ENCODE measurements at places on chromosomes 1 and 21.

DNA sequence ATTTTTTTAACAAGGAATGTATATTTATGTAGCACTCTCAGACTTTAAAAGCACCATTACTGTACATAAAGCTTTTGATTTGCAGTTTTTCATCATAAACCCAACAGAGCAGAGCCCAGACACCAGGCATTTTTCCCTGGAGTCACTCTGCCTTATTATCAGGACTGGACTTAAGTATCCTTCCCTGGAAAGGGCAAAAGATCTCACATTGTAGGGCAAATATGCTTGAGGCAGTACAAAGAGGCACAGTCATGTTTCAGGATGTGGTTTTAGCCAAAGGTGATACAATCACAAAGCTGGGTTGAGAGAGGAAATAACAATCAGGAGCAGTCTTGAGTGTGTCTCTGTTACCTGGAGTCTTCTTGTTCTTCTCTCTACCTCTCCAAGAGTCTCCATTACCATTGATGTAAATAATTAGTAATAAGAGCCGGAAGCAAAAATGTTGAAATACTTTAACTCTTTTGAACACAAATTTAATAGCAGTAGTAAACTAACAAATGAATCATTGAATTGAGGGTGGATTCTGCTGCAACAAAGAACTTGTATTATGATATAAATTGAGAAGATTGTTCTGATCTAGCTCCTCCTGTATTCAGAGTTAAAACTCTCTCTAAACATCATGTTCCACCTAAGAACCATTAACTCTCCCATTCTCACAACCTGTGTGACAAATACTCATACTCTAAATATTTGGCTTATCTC is 160.5 kb downstream of the LTN1 start:
- DNase-seq: peak; percentile 61

DNA sequence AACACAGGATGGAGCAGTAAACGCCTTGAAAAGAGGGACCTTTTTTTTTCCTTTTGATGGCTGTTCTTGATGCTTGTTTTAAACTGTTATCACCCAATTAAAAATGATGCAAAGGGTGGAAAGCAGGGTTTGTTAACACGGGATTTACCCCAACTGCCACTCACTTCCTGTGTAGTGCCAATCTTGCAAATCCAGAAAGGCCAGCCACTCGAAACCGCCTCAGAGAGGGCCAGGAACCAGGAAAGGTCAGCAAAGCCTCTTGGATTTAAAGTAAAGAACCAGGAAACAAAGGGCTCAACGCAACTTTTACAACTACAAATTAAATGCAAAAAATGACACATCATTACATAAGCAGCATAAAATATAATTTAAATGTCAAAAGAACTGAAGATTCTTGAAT is 347.4 kb downstream of the PDE4B start:
- DNase-seq: no peak

DNA sequence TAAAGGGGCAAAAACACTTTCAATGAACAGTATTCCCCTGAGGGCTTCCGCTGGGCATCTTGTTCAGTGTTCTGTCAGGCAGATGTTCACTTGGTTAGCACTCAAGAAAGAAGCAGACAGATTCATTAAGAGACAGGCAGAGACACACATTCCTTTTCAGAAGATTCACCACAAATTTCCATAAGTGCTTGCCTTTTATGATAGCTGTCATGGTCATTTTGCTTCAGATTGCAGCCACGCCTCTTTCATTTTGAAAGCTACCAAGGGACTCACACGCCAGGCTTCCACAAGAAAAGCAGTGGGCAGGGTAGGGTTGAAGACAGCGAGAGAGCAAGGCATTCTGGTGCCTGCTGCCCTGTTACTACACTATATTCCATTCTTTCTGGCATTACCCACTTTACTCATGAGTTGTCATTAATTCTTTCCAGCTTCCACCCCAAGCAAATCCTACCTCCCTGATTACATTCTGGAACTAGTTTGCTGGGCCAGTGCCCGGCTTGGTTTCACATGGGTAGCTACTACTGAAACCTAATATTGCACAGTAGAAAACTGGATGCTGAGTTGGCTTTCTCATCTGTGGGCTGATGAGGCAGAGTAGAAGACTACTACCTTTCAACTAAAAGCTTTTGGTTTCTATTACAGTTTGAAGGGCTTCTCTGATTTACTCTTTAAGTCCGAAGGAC is 91.2 kb upstream of the COL24A1 start:
- DNase-seq: peak; percentile 36

GRCh38 chr21:28439788-28440187 is 552.9 kb downstream of the LTN1 start:
- DNase-seq: no peak

GRCh38 chr21:32278103-32278502 is 746 bp downstream of the MIS18A start:
- peak; percentile 32 for DNase-seq

- no peak for DNase-seq
Measured at GRCh38 chr1:242784084-242784483, 259.6 kb upstream of the PLD5 start.

GRCh38 chr1:72271555-72272085 is 10.7 kb downstream of the NEGR1 start:
- no peak for DNase-seq

DNA sequence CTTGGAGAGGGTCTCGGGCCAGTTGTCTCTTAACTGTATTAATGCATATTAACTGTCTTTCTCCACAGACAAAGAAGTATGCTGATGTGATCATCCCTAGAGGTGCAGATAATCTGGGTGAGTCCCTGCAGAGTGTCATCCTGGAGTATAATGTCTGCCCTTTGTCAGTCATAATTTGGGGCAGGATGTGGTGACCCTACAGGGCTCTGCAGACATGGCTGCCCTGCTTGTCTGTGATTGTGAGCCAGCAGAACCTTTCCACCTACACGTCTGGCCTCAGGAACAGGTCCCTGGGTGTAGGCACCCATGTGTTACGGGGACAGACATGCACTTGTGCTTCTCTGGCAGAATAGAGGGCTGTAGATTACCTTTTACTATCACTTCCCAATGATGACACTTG is 78.4 kb downstream of the UCK2 start:
- no peak for DNase-seq

DNA sequence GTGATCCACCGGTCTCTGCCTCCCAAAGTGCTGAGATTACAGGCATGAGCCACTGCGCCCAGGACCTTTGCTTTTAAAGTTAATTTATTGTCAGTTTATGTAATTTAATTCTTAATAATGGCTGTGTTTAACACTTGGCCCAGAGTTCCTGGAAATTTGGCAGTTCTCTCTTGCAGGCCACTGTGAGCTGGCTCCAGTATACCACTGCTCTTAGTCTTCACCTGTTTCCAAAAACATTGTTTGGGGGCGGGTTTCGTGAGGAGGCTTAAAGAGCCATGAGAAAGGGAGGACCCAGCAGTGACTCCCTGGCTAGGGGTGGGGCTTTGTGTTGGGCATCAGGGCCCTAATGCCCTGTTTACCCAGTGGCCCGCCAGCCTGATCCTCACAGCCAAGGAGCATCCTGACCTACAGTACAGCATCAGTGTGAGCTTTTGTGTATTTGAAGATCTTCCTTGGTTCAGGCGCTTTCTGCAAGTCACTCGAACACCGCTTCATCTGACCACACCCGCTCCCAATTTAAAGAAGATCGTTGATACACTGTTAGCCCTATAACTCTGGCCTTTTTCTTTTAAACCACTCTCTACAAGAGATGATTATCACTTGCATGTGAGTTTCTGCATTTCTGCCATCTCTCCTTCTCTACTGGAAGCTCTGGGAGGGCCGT is 12.0 kb upstream of the BGLAP start:
- DNase-seq: no peak

DNA sequence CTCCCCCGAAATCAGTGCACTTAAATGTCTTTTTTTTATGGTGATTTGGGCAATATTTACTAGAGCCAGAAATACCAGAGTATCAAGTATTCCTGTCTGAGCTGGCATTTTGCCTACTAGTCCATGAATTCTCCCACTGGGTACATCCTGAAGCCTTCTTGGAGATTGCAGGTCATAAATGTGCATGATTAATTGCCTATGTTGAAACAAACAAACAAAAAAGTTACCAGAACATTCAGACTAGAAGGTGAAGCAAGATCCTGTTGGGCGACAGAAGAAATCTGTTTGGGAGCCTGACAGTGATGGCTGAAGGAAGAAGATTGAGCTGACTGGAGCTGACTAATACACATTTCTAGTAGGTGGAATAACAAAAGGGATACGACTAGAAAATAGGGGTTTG is 127.4 kb upstream of the NRIP1 start:
- DNase-seq: no peak

- DNase-seq: peak; percentile 66
Measured at GRCh38 chr1:52032785-52033131, 852 bp downstream of the KTI12 start.

- peak; percentile 19 for DNase-seq
Measured at GRCh38 chr1:32361674-32362473, 411 bp downstream of the FAM229A start.

DNA sequence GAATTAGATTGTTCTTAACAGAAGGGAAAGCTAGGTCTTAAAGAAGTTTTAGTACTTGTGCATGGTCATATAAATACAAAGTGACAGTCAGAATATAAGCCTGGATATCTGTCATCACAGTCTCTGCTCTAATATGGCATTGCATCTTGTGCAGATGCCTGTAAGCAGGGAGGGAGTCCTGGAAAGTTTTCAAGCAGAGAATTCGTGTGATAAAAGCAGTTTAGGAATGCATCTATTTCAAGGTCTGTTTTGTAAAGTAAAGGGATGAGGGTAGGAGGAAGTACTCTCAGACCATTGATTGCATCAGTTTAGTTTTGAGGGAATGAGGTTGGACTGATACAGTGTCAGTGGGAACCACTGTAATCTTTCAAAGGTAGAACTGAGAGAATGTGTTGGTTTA is 30.6 kb downstream of the IARS2 start:
- peak; percentile 8 for DNase-seq

DNA sequence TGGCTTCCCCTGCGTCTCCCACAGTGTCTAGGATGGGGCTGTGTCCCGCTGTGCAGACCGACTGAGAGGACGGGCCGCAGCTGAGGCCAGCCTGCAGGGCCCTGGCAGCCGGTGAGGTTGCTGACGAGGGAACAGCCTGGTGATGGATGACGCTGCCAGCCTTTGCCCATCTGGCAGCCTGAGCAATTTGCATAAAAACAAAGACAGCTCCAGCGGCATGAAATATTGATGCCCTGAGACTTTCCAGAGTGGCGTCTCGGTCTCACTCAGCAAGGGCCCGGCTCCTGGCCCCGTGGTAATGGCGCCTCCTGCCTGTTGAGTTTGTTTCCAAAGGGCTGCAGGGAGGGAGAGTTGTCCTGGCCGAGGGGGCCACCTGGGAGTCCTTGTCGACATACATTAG is 19.1 kb upstream of the KCNA10 start:
- no peak for DNase-seq

DNA sequence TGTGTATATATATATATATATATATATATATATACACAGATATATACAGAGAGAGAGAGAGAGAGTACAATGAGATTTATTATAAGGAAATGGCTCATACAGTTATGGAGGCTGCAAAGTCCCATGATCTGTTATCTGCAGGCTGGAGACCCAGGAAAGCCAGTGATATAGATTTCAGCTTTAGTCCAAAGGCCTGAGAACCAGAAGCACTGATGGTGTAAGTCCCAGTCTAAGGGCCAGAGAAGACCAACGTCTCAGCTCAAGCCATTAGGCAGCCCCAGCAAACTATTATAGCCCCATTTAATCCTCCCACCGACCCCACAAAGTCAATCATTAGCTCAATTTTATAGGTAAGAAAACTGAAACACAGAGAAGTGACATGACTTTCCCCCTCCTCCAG is 35.0 kb upstream of the HPDL start:
- no peak for DNase-seq

GRCh38 chr1:172885411-172885810 is 165.3 kb downstream of the TNFSF18 start:
- peak; percentile 79 for DNase-seq

GRCh38 chr1:183622013-183622412 is 13.6 kb downstream of the ARPC5 start:
- DNase-seq: no peak

DNA sequence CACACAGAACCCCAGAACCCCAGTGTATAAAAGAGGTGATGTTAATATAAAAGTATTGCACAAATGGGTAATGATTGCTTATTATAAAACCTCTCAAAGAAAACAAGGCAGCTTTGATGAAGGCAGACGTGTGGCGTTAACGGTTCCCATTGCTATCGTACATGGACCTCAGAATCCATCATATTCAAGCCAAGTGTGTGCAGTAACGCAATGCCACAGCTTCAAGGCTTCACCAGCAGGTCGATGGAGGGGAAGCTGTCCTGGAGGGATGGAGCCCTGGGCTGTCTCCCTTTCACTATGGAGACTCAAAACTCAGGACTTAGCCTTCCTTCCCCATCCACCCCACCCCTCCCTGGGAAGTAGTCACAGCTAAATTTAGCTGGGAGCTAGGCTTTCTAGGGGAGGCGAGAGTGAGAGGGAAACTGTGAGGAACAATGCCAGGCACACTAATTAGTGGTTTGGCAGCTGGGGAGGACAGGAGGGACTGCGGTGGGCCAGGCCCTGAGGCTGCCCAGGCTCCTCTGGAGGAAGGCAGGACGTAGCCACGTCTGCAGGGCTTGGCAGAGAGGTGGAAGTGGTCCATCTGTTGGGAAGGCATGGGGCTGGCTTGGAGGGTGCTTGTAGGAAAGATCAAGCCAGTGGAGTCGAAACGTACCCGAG is 121.2 kb downstream of the HMGB4 start:
- no peak for DNase-seq

- DNase-seq: peak; percentile 86
Measured at GRCh38 chr1:11790880-11791715, 14.7 kb downstream of the MTHFR start.

- no peak for DNase-seq
Measured at GRCh38 chr1:1507305-1507704, 4.7 kb upstream of the ATAD3A start.

DNA sequence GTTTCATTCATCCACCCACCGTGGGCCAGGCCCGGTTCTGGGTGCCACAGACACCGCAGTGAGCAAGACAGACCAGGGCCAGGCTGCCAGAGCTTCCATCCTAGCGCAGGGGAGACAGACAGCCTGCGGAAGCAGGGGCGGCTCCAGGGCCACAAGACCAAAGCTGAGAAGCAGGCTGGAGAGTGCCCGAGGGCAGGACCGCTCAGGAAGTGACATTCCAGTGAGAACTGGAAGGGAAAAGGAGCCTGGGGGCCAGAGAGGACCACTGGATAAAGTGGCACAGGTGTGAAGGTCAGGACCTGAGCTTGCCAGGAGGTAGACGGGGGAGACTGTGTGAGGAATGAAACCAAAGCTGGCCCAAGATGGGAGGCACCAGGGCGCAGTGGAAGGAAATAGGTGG is 59.5 kb upstream of the EFHD2 start:
- DNase-seq: no peak

DNA sequence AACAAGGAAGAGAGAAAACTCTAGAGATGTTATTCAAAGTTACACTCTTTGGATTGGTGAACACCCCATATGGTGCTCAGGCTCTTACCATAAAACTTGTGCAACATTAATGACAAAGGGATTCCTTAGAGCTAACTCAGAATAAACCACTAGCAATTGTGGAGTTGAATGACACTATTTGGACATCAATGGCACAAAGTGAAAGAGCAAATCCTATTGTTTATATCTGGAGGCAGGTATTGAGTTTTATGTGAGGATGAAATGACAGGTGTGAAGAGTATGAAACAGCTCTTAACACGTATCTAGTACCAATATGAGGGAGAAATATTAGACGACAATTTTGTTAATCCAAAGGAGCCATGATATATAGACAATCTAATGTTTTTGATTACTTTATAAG is 584.9 kb upstream of the PBX1 start:
- no peak for DNase-seq

- no peak for DNase-seq
Measured at GRCh38 chr1:162400790-162401355, 11.1 kb downstream of the SH2D1B start.

- DNase-seq: no peak
Measured at GRCh38 chr1:196698993-196699392, 47.1 kb downstream of the CFH start.

Measured in EL (cell line).